HEK293T (cell line): ENCODE measurements at places on chromosomes 4 and X.
A peak's percentile ranks its signal among the peaks of the same experiment; 100 is the strongest.

DNA sequence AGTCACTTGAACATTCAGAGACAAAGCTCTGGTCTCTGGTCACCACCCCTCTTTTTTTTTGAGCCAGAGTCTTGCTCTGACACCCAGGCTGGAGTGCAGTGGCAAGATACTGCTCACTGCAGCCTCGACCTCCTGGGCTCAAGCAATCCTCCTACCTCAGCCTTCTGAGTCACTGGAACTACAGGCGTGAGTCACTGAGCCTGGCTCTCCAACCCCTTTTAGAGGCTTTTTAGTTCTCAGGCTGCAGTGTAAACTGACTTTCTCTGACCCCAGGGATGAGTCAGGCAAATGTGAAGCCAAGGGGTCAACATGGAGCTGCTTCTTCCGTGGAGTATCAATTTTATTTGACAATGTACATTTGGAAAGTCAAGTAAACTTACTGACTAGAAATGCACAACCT lies 229.2 kb downstream of the PTTG2 start:
- no peak for DNase-seq

DNA sequence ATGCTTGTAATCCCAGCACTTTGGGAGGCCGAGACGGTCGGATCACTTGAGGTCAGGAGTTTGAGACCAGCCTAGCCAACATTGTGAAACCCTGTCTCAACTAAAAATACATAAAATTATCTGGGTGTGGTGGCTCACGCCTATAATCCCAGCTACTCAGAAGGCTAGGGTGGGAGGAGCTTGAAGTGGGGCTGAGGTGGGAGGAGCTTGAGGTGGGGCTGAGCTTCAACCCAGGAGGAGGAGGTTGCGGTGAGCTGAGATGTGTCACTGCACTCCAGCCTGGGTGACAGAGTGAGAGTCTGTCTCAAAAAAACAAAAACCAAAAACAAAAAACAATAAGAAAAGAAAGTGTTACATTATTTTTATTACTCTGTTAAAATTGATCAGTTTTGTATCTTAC lies 1164.4 kb upstream of the IGFBP7 start:
- no peak for DNase-seq

DNA sequence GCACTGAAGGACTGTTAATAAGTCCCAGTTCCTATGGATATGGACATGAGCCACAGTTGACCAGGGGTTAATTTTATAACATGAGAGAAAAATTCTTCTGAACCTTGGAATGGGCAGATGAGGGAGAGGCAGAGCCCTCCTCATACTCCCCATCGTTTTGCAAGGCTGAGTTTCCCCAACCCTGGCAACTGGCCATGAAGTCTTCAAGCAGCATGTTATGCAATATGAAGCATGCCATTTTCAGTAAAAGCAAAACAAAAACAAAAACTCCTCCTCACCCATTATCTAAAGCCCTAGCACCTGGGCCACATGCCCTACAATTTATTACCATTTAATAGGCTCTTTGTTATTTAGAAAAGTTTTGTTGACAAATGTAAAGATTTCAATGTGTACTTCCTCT lies 64.5 kb downstream of the GPC4 start:
- no peak for DNase-seq

DNA sequence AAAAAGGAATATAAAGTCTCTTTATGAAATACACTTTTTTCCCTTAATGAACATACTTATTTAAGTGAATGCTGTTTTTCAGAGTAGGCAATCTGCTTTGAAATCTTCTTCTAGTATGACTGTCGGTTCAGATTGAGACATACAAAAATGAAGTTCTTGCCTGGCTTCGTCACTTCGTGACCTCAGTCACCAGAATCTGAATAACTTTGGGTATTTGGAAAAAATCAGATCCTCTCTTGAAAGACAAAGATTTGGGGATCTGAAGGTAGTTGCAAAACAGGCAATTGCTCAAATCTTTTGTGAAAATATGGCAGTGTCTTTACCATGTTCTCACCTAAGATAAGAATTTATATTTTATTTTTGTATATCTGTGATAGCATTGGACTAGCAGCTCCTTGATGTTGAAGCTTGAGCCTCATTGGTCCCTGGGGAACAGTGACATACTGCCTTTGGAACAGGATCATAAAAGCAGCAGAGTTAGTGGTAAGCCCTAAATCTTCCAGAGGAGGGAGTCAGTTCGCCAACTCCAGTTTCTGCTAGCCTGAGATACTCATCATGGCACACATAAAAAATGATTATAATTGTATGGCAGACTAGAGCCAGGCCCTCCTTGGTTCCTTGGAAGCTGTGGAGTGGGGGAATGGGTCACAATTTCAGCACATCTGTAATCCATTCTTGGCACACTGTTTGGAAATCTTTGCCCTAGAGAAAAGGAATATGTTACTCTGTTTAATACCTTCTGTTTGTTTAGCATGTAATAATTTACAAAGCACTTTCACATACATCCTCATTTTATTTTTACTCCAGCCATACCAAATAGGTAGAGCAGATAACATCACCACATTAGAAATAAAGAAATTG lies 5.0 kb downstream of the ARFIP1 start:
- peak; percentile 69 for DNase-seq

- DNase-seq: no peak
These were observed 71.8 kb upstream of the OTUD4 start for GRCh38 chr4:145252190-145252589.

DNA sequence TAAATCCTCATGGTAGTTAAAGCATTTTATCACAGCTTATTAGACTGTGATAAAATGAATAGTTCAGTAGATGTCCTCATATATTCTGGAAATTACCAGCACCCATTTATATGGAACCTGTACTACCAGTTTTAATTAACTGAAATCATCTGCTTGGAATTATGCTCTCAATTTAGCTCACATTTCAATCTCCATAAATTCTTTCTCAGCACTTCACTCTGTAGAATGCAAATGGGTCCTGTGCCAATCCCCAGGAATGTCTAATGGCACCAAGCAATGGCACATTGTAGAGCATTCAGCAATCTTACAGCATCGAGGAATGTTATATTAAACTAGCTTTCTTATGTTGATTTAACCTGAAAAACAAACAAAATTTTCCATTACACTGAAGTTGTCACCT lies 355.1 kb downstream of the PDHA2 start:
- no peak for DNase-seq

DNA sequence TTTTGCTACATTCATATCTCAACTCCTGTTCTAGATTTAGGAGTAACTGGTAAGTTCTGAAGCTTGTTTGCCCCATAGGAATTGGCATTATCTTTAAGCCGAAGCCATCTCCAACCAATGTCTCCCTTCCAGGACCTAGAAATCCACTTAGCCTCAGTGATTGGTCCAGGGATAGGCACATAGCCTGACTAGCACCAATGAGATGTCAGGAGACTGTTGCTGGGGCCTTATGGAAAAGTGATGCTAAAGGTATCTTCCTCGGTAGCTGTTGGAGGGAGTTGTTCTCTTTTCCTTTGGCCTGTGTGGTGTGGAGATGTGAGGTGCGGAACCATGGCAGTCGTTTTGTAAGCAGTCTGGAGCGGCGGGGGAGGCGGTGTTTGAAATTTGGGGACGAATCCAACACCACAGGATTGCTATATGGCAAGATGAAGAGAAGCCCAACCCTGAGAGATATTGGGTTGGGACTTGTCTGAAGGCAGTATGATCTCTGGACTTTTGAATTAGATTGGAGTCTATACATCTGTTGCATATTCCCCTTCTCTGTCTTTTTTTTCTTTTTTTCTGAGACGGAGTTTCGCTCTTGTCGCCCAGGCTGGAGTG lies 109.8 kb upstream of the ATP6AP2 start:
- peak; percentile 51 for DNase-seq

DNA sequence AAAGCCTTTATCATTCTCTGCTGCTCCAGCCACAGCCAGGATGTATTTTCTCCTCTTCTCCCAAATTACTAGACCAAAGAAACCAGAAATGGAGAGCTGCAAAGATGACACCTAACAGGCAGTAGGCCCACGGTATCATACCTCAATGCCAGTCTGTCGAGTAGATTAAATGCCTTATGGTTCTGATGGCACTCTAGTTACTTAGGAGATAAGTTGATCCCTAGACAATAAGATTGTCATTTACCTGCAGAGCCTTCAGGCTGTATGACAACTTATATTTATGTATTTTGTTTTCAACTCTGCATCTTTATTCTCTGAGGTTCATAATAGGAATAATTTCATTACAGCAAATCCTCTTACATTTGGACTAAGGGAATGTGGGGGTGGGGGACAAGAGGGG lies 262.1 kb downstream of the LDB2 start:
- DNase-seq: no peak

DNA sequence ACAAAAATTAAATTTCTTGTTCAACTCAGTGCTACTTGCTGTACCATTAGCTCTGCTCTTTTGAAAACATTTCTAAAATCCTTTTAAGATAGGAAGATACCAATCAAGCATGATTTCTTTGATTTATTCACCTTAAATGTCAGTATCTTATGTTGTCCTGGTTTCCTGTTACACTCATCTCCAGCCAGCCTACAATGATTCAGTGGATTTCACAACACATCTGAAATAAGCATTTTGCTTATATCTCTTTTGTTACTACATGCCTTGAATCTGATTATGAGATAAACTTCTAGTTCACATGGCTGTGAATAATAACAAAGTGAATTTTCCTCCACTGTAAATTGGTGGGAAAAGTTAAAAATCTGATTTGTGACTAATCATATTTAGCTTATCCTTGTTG lies 112.5 kb upstream of the BMP3 start:
- no peak for DNase-seq

GRCh38 chr4:13654162-13654797 lies 26.8 kb upstream of the BOD1L1 start:
- DNase-seq: peak; percentile 79

GRCh38 chr4:42642101-42642797 lies 14.7 kb downstream of the ATP8A1 start:
- DNase-seq: no peak

DNA sequence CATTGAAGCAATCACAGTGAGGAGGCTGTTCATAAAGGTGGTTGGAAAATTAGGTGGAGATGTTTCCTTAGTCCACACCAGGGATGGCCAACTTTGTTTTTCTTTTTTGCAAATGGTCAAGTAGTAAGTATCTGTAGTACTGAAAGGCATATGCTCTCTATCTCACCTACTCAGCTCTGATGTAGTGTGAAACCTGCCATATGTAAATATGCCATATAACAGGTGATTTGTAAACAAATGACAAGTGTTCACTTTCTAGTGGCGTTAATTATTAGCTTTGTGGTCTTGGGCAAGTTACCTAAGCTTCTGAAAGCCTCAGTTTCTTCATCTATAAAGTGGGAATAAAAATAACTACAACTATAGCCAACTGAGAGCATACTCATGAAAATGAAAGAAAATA lies 421.4 kb upstream of the LCORL start:
- no peak for DNase-seq

DNA sequence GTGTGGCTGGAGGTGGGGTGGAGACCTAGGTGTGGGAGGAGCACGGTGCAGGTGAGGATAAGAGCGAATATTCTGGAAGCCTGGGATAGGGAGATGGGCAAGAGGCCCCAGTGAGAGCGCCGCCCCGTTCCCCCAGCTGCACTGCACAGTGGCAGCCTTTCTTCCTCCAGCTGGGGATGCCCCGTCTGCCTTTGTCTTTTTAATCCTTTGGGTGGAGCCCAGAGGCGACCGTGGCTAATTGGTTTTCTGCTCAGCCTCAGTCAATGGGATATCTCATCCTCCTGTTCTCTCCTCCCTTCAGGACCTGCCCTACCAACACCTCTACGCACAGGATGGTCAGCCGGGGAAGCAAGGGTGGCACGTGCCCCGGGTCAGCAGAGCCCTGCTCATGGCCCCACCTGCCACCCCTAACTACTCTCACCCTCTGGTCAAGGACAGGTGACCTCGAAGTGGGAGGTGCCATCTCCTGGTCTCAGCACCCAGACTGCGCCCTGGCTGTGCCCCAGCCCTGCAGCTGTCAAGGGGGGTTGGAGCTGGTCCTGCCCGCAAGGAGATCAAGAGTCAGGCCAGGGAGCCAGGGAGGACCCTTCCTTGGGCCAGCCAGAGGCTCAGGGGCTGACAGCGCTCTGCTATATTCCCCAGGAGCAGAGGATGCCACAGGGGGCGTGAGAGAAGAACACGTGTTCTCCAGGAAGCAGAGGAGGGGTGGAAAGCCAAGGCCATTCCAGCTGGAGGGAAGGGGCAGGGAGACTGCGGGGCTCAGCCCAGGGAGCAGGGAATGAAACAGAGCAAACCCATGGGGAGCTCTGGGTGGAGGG lies 64.0 kb downstream of the ADRA2C start:
- no peak for DNase-seq

DNA sequence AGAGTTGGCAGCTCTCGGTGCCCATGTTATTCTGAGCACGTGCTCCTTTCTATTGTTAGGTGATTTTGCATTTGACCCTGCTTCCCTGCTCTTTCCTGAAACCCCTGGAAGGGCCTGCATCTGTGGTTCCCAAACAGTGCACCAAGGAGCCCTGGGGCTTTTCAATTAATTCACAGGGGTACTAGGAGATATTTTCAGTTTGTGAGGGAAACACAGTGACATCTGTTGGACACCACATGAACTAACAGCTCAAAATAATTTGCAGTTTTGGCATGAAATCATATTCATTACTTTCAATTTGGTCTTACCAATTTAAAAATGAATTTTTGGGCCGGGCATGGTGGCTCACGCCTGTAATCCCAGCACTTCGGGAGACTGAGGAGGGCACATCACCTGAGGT lies 156.6 kb downstream of the GATB start:
- peak; percentile 12 for DNase-seq

GRCh38 chr4:147596981-147597380 lies 20.2 kb upstream of the TMEM184C start:
- DNase-seq: no peak

GRCh38 chrX:122187069-122187713 lies 996.9 kb upstream of the GRIA3 start:
- no peak for DNase-seq

GRCh38 chr4:151114986-151115385 lies 15.6 kb downstream of the RPS3A start:
- DNase-seq: no peak

DNA sequence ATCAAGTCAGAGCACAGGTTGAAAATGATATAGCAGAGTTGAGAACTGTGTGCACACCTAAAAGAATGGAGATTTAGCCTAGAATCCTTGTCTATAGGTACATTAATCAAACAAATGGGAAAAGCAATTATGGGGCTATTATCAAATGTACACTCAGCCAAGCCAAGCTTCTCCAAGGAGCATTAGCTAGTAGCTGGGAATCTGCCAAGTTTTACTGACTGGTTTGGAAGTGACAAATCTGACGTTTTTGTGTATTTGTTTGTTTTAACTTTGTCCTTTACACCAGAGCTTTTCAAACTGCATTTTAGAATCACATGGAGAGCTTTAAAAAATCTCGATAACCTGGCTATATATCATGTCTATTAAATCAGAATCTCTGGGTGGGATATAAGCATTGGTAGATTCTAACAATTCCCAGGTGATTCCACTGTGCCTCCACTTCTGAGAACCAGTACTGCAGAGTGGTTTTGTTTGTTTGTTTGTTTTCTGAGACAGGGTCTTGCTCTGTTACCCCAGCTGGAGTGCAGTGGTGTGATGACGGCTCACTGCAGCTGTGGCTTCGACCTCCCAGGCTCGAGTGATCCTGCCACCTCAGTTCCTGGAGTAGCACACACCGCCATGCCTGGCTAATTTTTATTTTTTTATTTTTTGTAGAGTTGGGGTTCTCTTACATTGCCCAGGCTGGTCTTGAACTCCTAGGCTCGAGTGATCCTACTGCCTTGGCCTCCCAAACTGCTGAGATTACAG lies 279.8 kb downstream of the UNC5C start:
- no peak for DNase-seq

- no peak for DNase-seq
These were observed 58.4 kb downstream of the KLHL5 start for GRCh38 chr4:39120418-39120817.

- no peak for DNase-seq
These were observed 46.1 kb downstream of the TMEM150C start for GRCh38 chr4:82515705-82516104.

- DNase-seq: peak; percentile 46
These were observed 19.3 kb downstream of the NOA1 start for GRCh38 chr4:56958111-56958517.
